ENCODE measurements at places on chromosomes 5 and 9.
A peak's percentile ranks its signal among the peaks of the same experiment; 100 is the strongest.

DNA sequence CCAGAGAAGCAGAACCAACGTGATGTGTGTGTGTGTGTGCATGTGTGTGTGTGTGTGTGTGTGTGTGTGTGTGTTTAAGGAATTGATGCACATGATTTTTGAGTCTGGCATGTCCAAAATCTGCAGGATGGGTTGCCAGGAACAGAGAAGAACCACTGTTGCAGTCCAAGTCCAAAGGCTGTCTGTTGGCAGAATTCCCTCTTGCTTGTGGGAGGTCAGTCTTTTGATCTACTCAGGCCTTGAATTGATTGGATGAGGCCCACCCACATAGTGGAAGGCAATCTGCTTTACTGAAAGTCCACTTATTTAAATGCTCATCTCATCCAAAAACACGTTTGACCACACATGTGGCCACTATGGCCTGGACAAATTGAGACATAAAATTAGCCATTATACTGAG lies 11.4 kb upstream of the TSC1 start:
- no peak for DNase-seq

DNA sequence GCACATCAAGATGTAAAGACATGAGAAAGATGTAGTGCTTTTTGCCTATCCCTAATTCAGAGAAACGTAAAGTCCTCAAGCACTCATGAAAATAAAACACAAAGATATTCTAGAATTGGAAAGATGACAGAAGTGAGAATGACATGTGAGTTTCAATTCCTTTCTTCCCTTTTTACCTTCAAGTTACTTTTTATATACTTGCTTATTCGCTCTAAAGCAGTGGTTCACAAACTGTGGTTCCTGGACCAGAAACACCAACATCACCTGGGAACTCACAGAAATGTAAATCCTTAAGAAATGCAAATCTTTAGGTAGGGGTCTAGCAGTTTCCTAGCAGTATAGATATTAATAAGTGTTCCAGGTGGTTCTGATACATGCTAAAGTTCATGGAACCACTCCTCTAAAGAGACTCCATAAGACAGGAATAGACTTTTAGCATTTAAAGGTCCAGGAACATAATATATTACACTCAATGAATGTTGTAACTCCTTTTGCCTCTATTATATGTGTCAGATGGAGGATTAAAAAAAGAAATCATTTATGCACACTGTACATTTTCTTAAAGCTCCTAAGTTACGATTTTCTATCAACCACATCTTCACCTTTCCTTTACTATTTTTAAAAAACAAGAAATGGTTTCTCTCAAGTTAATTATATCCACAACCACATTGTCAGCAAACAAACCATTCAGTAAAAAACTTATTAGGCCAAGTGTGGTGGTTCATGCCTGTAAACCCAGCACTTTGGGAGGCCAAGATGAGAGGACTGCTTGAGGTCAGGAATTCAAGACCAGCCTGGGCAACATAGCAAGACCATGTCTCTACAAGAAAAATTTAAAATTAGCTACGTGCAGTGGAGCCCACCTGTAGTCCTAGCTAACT lies 39.9 kb downstream of the ERP44 start:
- no peak for DNase-seq

DNA sequence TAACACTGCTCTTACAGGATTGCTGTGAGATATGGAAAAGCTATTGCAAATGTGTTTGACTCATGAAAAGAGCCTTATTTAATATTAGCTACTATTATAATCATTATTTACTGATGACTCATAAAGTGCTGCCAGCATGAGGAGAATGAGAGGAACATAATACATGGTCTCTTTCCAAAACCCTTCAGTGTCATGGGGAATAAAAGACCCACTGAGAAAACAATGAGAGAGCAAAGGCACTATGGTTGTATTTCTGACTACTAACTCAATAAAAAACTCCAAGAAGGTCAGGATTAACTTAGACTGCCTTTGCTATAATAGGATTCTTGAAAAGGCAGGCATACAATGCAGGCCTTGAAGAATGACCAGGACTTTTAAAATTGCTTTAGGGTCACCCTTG lies 633.5 kb downstream of the DTWD2 start:
- DNase-seq = no peak

DNA sequence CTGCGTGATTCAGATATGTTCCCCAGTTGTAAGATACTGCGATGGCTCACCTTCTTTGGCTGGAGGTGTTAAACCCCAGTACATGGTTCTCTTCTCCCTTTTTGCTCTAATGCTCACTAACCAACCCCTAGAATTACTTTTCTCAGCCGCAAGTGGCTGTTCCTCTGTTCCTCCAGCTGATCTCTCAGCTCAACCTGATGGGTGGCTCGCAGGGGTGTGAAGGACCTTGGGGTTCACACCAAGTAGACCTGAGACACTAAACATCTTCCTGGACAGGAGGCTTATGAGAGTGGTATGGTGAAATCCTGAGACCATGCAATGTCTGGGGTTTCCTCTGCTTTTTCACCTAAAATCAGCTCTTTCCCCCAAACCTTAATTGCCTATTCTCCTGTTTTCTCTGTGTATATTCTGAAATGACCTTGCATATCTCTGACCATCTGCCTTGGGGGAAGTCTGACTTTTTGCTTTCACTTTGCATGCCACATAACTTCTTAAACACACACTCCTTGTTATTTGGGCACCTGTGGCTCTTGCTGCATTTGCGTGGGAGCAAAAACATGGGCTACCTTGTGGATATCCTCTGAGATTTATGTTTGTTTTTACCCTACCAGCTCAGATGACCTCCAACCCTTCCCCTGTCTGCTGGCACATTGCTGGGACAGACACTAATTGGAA lies 15.9 kb upstream of the IFNA14 start:
- DNase-seq = no peak

DNA sequence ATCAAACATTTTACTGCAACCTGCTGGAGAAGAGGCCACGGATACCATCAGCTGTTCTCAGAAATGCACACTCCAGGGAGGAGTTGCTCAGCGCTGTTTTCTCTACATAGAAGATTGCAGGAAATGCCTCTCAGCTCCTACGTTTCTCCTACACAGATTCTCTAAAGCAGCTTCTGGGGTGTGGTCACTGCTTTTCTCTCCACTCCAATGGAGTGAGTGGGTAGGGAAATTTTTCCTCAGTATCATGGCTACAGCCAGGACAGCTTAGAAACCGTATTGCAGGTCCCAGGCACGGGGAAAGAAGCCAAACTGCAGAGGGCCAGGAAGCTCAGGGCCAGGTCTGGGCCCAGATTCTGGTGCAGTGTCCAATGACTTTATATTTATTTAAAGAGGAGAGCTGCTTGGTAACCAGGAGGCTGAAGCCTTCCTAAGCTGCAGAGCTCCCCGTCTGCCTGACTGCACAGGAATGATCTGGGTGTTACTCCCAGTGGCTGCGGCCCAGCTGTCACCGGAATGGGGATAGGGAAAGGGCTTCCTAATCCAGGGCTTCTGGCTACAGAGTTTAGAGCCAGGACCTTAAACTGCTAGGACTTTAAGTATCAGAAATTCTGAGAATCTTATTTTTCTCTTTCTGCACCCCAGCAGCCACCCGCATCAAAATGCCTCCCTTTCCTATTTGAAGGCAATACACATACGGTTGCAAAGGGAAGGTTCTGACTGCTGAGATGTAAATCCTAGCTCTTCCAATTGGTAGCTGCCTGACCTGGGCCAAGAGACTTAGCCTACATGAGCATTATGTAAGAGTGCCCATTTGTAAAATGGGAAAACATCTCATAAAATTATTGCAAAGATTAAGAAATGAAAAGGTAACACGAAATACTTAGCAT lies 1.4 kb upstream of the SPTAN1 start:
- peak; percentile 42 for DNase-seq

- DNase-seq = no peak
Observed at GRCh38 chr5:135012951-135013391, 21.1 kb downstream of the PITX1 start.

DNA sequence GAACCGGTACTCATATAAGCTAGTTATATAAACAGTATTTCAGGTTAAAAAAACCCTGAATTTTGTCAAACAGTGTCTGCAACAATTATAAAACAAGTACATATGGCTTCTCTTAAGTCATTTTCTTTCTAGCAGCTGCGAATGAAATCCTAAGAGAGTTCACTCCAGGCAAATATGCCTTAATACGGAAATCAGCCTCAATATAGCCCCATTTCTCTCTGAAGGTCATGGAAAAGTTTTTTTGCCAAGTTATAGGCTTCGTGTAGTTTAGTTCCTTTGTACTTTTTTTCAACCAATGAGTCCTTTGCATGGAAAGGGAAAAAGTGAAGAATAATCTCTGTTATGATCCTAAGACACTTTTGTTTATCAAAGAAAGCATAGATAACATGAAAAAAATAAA lies 848.0 kb upstream of the ACO1 start:
- DNase-seq = no peak

DNA sequence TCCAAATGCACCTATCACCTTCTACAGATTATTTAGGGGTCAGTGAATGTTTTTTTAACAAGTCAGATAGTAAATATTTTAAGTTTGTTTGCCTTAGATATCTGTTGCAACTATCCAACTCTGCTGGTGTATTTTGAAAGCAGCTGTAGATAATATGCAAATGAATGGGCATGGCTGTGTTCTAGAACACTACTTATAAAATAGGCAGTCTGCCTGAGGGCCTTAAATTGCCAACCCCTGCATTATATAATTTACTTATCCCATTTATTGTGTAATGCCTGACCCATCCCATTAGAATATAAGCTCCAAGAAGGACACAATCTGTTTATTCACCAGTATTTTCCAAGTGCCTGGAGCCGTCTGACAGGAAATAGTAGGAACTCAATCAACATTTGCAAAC lies 149.0 kb downstream of the TTC39B start:
- no peak for DNase-seq

DNA sequence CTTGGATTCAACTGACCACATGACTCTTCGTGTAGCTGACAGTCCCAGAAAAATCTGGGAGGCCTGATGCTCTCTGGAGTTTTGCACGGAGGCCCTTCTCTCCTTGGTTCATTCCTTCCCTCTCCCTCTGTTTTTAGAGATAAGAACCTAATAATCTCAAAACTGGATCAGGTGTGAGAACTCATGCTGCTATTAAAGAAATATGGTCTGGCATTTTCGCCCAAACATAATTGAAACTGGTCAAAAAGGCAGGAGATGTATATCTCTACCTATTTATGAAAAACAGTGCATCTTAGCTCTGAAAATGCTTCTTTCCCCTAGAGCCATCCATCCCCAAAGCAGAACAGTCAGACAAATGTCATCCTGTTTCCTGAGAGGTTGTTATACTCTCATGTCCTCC lies 397.5 kb downstream of the PRELID2 start:
- no peak for DNase-seq
